Esophagus muscularis mucosa (tissue), 4 donors: ENCODE measurements at places on chromosomes 12 and 14. TPM values are rescaled to one million over a fixed set of nuclear protein-coding genes. Genes with fewer than 3 reads are reported as not detected.

The TNFAIP2 gene
- total RNA-seq: 56.3 TPM

The CCDC177 gene
- not detected for total RNA-seq

GRCh38 chr12:106585105-106585520 lies 2.3 kb downstream of the RFX4 start:
- DNase-seq: no peak

The LIN7A gene
- total RNA-seq: 5.3 TPM

GRCh38 chr12:114704096-114704495 lies 20.1 kb upstream of the TBX3 start:
- no peak for DNase-seq

GRCh38 chr12:90390947-90391346 lies 564.0 kb downstream of the CCER1 start:
- DNase-seq: no peak

DNA sequence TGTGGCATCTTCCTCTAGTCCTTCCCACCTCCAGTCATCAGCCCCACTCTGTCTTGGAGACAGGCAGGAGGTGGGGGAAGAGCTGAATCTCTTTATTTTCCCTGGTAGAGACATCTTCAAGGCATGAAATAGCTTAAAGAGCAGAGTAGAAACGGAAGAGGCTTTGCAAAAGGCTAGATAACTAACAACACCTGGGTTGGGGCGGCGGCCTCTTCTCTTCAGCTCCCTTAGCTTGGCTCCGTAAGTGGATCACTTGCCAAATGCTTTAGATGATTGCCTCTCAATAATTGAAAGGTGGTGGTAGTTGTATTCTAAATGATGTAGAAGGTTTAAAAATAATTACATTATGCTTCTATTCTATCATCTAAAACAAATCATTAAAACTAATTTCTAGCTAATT lies 36.1 kb downstream of the SSPN start:
- DNase-seq: no peak

DNA sequence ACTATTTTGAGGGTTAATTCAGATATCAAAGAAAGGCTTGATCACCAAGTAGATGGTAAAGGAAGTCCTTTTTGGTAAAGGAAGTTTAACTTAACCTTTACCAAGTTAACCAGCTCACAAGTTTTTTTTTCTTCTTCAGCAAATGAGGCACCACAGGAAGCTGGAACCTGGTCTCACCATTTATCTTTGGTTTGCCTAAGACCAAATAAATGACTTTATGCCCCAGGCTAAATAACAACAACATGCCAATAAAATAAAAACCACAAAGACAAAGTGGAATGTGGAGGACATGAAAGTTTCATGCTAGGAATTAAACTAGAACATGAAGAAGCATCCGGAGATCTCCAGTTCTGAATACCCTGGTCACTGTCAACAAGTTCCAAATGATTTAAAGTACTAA lies 116.8 kb upstream of the PRICKLE1 start:
- DNase-seq: no peak

DNA sequence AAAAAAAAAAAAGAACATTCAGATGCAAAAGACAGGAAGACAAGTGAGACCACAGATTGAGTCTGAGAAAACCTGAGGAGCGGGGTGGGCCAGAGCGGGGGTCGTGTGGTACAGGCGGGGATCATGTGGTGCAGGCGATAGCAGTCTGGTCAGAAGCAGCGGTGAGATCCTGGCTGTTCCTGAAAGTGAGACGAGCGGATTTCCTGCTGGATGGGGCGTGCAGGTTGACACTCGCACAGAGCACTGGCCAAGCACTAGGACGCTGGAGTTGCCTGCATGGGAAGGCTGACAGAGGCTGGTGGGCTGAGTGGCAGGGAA lies 35.7 kb downstream of the CDC42BPB start:
- no peak for DNase-seq

DNA sequence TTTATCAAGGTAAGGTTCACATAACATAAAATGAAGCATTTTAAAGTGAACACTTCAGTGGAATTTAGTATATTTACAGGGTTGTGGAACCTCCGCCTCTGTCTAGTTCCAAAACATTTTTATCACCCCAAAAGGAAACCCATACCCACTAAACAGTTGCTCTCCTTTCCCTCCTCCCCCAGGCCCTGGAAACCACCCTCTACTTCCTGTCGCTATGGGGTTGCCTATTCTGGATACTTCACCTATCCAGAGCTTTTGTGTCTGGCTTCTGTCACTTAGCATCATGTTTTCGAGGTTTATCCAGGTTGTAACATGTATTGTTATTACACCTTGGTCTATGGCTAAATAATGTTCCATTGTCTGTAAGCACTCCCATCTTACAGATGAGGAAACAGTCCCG lies 27.7 kb upstream of the ZFP36L1 start:
- DNase-seq: no peak

GRCh38 chr12:74794522-74794921 lies 256.9 kb downstream of the ATXN7L3B start:
- DNase-seq: no peak

GRCh38 chr12:52005903-52006703 lies 643 bp upstream of the TAMALIN start:
- no peak for DNase-seq

- no peak for DNase-seq
Measured at GRCh38 chr14:102418169-102418852, 55.6 kb downstream of the TECPR2 start.
